ENCODE measurements at places on chromosomes 12 and 14.

GRCh38 chr14:47715330-47715729 is 39.9 kb upstream of the MDGA2 start:
- no peak overlapping the region for H3K27ac ChIP-seq
- DNase-seq, result no peak
- no peaks in the 10 kb centered on the region for H3K4me1 ChIP-seq
- no peaks in the 10 kb centered on the region for H3K36me3 ChIP-seq
- no peak overlapping the region for H3K4me3 ChIP-seq

DNA sequence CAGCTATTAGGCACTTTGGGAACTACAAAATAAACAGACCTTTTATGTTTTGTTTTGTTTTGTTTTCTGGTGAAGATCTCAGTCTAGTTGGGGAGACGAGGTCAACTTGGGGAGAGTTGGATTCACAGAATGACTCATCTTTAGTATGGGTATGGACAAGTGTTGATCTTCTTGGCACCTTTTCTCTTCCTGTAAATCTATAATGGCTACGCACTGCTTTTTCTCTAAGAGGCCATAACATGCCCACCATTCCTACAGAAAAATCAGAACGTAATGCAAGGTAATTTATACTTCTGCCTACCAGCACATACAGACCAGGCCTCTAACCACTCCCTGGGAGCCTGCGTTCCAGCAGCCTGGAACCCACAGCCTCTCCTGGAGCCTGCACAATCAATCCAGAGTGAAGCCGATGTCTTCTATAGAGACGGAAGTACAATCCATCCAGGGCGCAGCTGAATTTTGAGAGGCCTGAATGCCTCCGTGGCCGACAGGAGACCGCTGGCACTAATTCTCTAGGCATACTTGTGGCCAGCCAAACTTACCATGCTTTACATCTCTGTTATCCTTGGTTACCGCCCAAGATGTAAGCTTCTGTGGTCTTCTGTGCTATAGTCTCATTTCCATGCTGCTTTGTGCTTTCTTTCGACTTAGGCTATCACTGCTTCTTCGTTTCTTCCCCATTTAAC is 717 bp downstream of the PPHLN1 start:
- peaks cover 30% of the 10 kb centered on the region for H3K4me1 ChIP-seq
- H3K4me3 ChIP-seq, result peak overlapping the region; percentile 68
- peak overlapping the region; percentile 80 for H3K27ac ChIP-seq
- no peak for DNase-seq

DNA sequence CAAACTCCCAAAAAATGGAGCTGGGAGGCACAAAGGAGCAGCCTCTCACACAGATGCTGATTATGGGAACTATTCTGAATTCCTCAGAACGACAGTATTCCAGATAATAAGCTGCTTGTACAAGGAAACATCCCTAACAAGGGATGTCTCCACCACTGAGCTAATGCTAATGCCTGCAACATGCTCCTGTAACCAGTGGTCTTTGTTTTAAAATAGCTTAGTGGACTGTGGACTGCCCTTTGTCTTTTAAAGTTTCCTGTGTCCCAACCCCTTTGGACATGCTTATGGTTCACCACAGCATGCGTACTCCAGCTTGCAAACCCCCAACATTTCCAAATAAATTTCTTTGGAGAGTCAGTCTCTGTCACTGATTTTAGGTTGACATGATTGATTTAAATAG is 16.4 kb upstream of the PITPNM2 start:
- H3K27me3 ChIP-seq, result no peaks in the 10 kb centered on the region
- H3K36me3 ChIP-seq, result no peaks in the 10 kb centered on the region
- H3K4me3 ChIP-seq, result no peak overlapping the region
- no peak overlapping the region for H3K27ac ChIP-seq

- H3K4me3 ChIP-seq, result no peak overlapping the region
- no peaks in the 10 kb centered on the region for H3K27me3 ChIP-seq
- DNase-seq, result no peak
- peaks cover 5% of the 10 kb centered on the region for H3K36me3 ChIP-seq
These were observed 114.2 kb downstream of the PCNX1 start for GRCh38 chr14:71021347-71022011.

DNA sequence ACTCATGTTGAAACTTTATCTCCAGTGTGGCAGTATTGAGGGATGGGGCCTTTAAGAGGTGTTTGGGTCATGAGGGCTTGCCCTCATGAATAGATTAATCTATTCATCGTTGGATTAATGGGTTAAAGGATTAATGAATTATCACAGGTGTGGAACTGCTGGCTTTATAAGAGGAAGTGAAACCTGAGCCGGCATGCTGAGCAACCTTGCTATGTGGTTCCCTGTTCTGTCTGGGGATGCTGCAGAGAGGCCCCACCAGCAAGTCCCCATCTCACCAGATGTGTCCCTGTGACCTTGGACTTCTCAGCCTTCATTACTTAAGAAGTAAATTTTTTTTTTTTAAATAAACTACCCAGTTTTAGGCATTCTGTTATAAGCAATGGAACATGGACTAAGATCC is 109.6 kb downstream of the DYRK2 start:
- no peaks in the 10 kb centered on the region for H3K36me3 ChIP-seq
- no peak overlapping the region for H3K4me3 ChIP-seq
- DNase-seq, result no peak
- H3K4me1 ChIP-seq, result peaks cover 8% of the 10 kb centered on the region

DNA sequence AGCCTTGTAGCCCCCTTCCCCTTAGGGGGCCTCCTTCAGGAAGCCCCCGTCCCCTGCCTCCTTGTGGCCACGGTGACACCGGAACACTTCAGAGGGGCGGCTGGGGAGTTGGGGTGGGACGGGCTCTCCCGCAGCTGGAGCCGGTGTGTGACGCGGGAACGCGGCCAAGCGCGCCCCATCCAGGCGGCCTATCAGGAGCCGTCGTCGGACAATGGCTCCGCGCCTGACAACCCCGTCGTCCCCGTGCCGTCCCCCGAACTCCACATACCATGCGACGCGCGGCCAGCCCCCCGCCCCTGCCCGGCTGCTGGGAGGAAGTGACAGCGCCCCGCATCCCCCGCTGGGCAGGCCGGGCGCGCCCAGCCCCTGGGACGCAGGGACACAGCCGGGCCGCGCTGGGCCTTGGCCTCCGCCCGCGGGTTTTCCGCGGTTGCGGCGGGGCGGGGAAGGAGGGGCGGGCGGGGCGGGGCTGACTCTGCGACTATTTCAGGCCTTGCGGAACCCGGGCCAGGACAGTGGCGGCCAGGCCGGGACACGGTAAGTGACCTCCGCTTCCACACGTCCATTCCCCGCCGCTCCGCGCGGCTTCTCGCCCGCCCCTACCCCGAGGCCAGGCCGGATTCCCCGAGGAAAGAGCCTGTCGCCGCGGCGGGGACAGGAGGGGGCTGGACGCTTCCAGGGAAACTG is at the start of gene TNFAIP2:
TSS of gene TNFAIP2 (plus strand) at position 515 of the 687 bp plus-strand sequence. CDS start 2,997 bp downstream, outside the sequence.
- H3K27me3 ChIP-seq, result no peaks in the 10 kb centered on the region
- peak within 1 kb of the TSS; percentile 59 for H3K4me3 ChIP-seq
- peaks cover 32% of the 10 kb centered on the region for H3K4me1 ChIP-seq

DNA sequence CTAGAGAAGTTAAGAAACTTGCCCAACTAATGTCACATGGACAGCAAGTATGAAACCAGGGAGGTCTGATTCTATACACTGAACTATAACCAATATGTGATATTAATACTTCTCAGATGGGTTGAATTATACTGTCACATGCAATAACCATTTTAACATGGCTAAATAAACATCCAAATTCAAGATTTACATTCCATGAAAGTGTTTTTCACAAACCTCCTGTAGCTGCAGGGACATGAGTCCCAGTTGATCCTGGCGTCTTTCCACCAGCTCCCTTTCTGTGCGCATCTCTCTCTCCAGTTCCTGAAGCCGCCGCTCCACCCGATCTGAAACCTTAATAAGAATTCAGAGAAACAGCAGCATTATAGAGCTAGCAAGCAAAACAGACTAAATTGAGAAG is 79.0 kb downstream of the CEP128 start:
- H3K36me3 ChIP-seq, result no peaks in the 10 kb centered on the region
- no peak overlapping the region for H3K27ac ChIP-seq
- no peak overlapping the region for H3K4me3 ChIP-seq
- H3K4me1 ChIP-seq, result no peaks in the 10 kb centered on the region
- DNase-seq, result no peak
- H3K27me3 ChIP-seq, result no peaks in the 10 kb centered on the region

- DNase-seq, result no peak
- no peak overlapping the region for H3K27ac ChIP-seq
- no peak overlapping the region for H3K4me3 ChIP-seq
- peaks cover 9% of the 10 kb centered on the region for H3K4me1 ChIP-seq
These were observed 88.8 kb downstream of the SLC25A21 start for GRCh38 chr14:37083599-37083998.

DNA sequence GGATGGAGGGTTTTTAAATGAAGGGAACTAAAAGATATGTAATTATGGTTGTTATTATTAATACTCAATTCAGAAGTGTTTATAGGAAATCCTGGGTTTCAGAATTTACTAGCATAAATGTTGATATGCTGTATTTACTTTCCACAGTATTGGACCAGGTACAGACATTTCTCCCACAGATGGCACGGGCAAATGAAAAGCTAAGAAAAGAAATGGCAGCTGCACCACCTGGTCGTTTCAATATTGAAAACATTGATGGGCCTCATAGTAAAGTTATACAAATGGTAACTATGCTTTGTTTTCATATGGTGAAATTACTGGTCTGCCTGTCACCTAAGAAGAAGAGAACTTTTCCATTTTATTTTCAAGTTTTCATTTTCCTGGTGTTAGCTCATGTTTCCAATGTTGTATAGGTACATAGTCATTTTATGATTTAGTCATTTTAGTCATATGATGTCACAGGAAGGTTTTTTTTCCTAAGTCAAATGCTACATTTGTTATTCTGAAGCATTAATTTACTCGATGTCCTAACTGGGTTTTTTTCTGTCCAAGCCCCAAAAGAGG is 5.5 kb downstream of the NOPCHAP1 start:
- no peak overlapping the region for H3K4me3 ChIP-seq
- no peaks in the 10 kb centered on the region for H3K36me3 ChIP-seq
- H3K27me3 ChIP-seq, result no peaks in the 10 kb centered on the region
- no peak overlapping the region for H3K27ac ChIP-seq

GRCh38 chr14:68639758-68640574 is 152.9 kb downstream of the ZFP36L1 start:
- H3K4me3 ChIP-seq, result no peak overlapping the region
- H3K27me3 ChIP-seq, result no peaks in the 10 kb centered on the region
- H3K36me3 ChIP-seq, result no peaks in the 10 kb centered on the region
- peaks cover 3% of the 10 kb centered on the region for H3K4me1 ChIP-seq
- DNase-seq, result no peak
- H3K27ac ChIP-seq, result no peak overlapping the region

GRCh38 chr14:51544471-51544870 is 107.2 kb upstream of the FRMD6 start:
- no peaks in the 10 kb centered on the region for H3K4me1 ChIP-seq
- no peak overlapping the region for H3K27ac ChIP-seq
- no peaks in the 10 kb centered on the region for H3K27me3 ChIP-seq

GRCh38 chr12:38921025-38921677 is 15.8 kb upstream of the CPNE8 start:
- H3K27ac ChIP-seq, result no peak overlapping the region
- no peaks in the 10 kb centered on the region for H3K27me3 ChIP-seq
- H3K4me1 ChIP-seq, result no peaks in the 10 kb centered on the region
- no peaks in the 10 kb centered on the region for H3K36me3 ChIP-seq
- DNase-seq, result no peak

GRCh38 chr12:120092551-120093335 is 23.8 kb downstream of the RAB35 start:
- no peak for DNase-seq
- no peak overlapping the region for H3K4me3 ChIP-seq
- no peaks in the 10 kb centered on the region for H3K36me3 ChIP-seq
- peaks cover 2% of the 10 kb centered on the region for H3K4me1 ChIP-seq

GRCh38 chr12:124675881-124676713 is 108.7 kb upstream of the NCOR2 start:
- no peak for DNase-seq
- no peaks in the 10 kb centered on the region for H3K27me3 ChIP-seq
- H3K4me3 ChIP-seq, result no peak overlapping the region
- no peak overlapping the region for H3K27ac ChIP-seq
- no peaks in the 10 kb centered on the region for H3K4me1 ChIP-seq
- H3K36me3 ChIP-seq, result no peaks in the 10 kb centered on the region

DNA sequence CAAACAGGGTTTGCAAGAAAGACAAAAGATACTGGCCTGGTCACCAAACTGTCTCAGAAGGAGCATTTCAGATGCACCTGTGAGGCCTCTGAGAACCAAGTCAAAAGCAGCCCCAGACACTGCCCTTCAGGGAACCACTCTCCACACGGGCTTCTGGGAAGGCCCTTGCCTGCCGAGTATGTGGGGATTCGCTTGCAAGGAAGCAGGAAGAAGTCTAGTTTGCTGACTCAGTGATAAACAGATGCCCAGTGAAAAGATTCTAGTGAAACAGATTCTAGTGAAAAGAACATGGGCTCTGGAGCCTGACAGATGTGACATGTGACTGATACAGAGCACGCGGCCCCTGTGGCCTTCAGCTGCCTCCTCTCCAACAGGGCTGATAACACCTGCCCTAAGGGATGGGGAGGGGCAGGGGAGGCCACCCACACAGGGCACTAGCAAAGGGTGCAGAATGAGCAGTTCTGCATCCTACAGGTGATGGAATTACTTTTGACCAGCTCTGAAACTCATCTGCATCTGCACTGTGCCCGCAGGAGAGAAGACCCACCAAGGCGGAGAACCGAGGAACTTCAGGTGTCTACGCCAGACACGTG is 19.1 kb downstream of the AMN start:
- no peaks in the 10 kb centered on the region for H3K4me1 ChIP-seq
- no peak for DNase-seq
- no peak overlapping the region for H3K4me3 ChIP-seq
- no peaks in the 10 kb centered on the region for H3K27me3 ChIP-seq
- H3K36me3 ChIP-seq, result peaks cover 75% of the 10 kb centered on the region

GRCh38 chr12:51819736-51820525 is 28.6 kb downstream of the FIGNL2 start:
- peak overlapping the region; percentile 50 for H3K4me3 ChIP-seq
- no peaks in the 10 kb centered on the region for H3K36me3 ChIP-seq
- H3K4me1 ChIP-seq, result no peaks in the 10 kb centered on the region
- no peak for DNase-seq

DNA sequence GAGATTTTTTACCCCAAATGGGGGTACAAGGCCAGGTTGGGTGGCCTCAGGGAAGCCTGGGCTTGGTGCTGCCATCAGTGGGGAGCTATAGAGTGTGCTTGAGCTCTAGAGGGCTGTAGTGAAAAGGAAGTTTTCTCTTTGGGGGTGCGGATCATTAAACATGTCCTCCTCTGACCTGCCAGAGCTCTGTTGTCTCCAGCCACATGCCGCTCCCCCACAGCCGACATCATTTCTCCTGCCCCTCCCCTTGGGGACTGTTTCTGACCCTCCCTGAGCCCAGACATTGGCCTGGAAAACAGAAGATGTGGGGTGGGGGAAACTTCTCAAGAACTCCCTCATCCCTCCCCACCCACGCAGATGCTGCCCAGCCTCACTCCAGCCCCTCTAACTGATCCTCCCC is 25.3 kb downstream of the DTX1 start:
- H3K4me3 ChIP-seq, result no peak overlapping the region
- H3K27ac ChIP-seq, result no peak overlapping the region
- H3K27me3 ChIP-seq, result no peaks in the 10 kb centered on the region
- DNase-seq, result no peak
- no peaks in the 10 kb centered on the region for H3K4me1 ChIP-seq

Data from pancreas (tissue), 10 donors.